Cortex of kidney (tissue), 1 donor: ENCODE measurements at places on chromosomes 6 and 20.

DNA sequence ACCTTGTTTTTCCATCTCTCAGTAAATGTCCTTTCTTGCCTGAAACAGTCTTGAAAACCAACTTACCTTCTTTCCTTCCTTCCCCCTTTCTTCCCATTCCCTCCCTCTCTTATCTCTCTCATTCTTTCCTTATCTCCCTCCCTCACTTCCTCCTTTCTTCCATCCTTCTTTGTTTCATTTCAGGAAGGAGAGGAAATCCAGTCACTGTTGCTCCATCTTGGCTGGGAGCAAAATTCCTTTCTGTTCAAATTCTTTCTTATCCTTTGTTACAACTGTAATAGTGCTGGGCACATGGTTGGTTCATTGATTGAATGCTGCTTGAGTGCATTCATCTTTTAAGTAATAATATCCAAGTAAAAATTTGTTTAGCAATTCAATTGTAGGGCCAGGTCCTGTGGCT lies 17.4 kb upstream of the TCP11 start:
- no peak for DNase-seq

DNA sequence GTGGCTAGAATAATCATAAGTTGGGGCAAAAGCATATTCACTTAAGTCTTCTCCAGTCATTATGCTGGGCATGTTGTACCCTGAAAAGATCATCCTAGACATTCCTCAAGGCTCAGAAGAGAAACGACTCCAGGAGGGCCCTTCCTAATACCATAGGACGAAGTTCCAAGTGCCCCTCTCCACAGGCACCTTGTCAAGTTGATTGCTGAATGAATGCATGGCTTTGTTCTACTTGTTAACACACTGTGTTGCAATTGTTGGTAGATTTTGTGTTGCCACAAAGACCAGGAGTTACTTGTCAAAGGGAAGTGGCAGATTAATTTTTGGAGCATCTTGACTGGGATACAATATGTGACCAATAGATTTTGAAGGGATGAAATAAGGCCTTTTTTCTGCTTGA lies 194.3 kb upstream of the SMLR1 start:
- DNase-seq, result no peak

- DNase-seq, result no peak
These were observed 36.4 kb downstream of the HLA-DPB1 start for GRCh38 chr6:33112148-33112547.

GRCh38 chr20:49938173-49939163 lies 2.3 kb downstream of the RNF114 start:
- no peak for DNase-seq

DNA sequence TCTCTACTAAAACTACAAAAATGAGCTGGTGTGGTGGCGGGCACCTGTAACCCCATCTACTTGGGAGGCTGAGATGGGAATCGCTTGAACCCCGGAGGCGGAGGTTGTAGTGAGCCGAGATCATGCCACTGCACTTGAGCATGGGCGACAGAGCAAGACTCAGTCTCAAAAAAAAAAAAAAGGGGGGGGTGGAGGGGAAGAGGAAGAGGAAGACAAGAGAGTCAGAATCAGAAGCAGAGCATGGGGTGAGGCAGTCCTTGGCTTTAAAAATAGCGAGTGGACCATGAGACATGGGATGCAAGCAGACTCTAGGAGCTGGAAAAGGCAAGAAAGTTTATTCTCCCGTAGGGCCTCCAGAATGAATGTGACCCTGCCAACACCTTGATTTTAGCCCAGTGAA lies 3.9 kb upstream of the SLC9A8 start:
- no peak for DNase-seq

- no peak for DNase-seq
These were observed 173.9 kb downstream of the EPM2A start for GRCh38 chr6:145561095-145562072.

- no peak for DNase-seq
These were observed 102.6 kb downstream of the ZMYND8 start for GRCh38 chr20:47253872-47254271.

DNA sequence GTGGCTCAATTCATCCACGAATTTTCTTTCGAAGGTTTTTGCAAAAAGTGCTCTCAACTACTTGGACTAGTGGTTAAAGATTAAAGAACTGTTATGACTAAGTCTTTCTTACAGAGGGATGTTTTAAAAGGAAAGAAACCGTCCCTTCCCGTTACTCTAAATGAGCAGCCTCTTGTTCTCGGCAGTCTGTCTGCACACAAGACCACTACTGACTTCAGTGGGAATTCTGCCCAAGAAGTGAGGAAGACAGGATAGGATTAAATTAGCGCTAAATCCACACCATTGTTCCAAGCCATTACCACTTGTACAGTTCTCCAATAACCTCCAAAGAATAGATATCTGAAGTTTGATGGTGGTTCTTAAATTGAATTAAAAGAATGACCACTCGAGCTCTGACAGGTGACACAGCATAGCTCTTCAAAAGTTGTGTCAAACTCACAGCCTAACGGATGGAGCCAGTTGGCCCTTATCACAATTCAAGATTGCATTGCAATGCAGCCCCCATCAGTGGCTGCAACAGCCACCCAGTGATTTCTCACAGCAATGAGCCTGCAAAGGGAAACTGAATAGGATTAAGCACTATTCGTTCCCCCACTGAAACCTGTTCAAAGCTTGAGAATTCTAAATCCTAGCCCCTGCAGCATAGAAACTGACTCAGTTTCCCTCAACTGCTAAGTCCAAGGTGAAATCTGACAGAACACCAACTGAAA lies 1.8 kb downstream of the EPB41L2 start:
- no peak for DNase-seq

DNA sequence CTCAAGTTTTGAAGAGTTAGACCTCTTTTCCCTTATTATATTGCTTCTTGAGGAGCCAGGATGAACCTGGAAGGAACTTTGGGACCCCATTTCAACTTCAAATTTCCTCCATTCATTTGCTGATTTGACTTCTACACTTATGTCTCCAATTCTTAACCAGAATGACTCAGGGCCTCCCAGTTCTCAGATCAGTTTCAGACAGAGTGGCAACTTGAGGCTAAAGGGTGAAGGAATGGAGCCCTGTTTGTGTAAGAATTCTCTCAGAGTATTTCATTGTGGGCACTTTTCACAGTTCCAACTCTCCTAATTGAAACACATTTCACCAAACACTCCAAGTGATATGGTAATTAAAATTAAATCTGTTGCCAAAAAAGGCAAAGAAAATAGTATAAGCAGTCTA lies 109.0 kb upstream of the FLRT3 start:
- no peak for DNase-seq

GRCh38 chr6:65452333-65452732 lies 254.7 kb downstream of the EYS start:
- no peak for DNase-seq

GRCh38 chr20:25457886-25458680 lies 50.6 kb downstream of the GINS1 start:
- DNase-seq, result no peak
